Fibroblast of skin of scalp (primary cell): ENCODE measurements at places on chromosomes 16 and 17.

DNA sequence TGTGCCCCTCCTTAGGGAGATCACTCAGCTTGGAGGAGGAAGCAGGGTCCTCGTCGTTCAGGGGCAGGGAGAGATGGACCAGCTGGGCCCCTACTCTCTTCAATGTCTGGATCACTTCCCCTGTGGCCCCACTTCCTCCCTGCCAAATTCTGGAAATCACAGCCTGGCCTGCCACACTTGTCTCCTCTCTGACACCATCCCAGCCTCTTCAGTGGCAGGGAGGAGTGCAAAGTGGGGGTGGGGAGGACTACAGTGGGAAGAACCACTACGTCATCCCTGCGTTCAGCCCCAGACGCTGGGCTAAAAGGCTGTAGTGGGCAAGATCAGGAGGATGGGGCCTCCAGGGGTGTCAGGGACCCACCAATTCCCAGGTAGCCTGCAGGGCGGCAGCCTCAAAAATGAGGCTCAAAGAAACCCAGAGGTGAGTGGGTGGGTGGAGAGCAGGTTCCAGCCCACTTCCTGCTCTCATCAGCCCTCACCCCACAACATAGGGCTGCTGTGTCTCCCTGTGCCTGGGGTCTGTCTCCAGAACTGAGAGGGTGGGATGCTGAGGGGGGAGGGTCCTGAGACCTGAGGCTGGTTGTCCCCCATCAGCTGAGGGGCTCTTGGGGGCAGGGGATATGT is 25.0 kb upstream of the TAC4 start:
- no peak for DNase-seq

GRCh38 chr16:31513126-31513525 is 4.9 kb upstream of the RUSF1 start:
- DNase-seq = peak; percentile 88

DNA sequence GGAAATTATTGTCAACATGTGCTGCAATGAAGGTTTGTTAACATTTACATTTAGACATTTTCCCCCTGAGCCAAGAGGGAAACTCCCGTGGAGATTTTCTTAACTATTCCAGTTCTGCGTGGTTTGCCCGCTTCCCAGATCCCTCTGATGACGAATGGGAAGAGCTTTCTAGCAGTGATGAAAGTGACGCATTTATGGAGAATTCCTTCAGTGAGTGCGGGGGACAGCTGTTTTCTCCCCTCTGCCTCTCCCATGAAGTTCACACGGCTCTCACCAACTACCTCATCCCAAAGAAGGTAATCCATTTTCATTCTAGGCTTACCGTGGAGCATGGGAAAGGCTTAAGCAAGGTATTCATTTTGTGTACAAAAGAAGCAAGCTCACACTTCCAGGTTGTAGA is 18.2 kb downstream of the HEATR3 start:
- DNase-seq = peak; percentile 15

GRCh38 chr16:29007730-29008593 is 23.1 kb downstream of the LAT start:
- DNase-seq = peak; percentile 26

GRCh38 chr16:57000271-57001025 is 11.1 kb downstream of the NLRC5 start:
- DNase-seq = peak; percentile 99

GRCh38 chr17:51439395-51440229 is 179.3 kb downstream of the UTP18 start:
- no peak for DNase-seq

DNA sequence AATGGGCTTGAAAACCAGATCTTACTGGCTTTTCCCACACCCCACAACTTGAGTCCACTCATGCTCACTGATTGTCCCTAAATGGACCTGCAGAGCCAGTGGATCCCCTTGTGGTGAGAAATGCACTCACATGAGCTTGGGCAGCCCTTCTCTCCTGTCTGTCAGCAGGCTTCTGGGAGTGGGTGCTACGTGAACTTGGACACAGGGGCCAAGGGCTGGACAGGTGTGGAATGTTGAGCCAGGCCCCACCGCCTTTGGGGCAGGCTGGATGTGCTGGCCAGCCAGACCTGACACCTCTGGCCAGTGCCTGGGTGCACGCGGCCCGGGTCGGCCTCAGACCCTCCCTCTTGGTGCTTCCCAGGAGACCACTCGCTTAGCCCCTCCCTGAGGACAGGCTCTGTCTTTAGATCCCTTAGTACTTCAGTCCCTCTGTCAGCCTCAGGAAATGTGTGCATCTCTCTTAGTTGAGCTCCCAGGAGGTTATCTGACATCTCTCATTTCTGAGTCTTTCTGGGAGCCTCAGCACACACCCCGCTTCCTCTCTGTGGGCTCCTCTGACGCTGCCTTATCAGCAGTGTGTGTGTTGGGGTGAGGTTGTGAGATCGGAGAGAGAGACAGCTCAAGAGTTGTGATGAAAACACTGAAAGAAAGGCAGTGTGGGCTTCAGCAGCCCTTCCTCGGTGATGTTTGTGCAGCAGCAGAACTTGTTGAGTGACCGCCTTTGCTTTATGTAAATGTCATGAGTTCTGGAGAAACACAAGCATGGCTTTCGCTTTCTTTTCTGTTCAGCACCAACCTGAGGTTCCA is 117.0 kb downstream of the RAB11FIP4 start:
- no peak for DNase-seq

DNA sequence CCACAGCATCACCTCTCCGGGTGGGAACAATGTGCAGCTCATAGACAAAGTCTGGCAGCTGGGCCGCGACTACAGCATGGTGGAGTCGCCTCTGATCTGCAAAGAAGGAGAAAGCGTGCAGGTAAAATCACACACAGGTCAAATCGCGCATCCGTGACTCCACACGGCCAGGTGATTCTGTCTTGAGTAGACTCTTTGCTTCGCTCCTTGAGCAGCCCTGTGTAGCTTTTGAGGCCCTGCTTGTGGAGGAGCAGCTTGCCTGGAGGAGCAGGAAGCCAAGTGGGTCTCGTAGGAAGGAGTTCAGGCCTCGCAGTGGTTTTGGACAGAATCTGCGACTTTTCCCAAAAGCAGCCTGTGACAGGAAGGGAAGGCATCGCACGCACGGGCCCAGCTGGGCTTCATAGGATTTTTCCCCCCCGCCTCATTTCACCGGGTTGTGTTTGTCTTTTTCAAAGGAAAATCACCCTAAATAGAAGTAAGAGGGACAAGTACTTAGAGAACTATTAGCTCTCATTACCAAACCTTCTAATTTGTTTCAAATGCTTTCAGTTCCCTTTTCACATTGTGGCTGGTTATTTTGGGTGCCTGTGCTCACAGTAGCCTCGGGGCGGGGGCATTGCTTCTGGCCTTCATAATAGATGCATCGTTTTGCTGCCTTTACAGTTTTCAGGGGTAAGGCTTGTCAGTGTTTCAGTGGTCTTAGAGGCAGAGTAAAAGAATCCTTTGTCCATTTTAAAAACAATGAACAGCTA is 71.5 kb downstream of the SEC14L1 start:
- no peak for DNase-seq

DNA sequence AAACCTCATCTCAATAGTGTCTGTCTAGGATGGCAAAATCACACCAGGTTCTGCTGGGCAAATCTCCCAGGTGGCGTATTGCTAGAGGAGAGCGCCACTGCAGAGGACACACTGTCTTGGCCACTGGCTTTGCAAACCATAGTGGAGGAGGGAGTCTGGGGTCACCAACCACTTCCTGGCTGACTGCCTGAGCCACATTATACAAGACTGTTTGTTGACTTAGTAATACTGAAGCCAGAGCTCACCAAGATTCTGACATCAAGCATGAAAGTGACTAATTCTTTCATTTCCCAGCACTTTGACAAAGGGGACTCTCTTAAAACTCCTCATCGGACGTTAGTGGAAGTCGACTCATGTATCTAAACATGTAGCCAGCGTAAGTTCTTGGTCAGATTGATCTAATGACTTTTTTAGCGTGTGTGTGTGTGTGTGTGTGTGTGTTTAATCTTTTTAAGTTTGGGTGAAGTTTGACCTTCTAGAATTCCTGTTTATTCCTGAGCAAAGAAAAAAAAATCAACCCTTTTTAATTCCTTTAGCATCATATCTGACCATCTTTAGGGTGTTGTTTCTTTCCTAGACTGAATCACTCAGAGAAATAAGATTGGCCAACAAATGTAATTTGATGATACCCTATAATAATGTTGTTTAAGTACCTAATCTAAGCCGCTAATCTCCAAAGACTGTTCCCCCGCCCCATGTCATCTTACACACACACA is 13.7 kb downstream of the PITPNC1 start:
- DNase-seq = peak; percentile 85

GRCh38 chr17:7138800-7139381 is 24.3 kb upstream of the ASGR2 start:
- no peak for DNase-seq

DNA sequence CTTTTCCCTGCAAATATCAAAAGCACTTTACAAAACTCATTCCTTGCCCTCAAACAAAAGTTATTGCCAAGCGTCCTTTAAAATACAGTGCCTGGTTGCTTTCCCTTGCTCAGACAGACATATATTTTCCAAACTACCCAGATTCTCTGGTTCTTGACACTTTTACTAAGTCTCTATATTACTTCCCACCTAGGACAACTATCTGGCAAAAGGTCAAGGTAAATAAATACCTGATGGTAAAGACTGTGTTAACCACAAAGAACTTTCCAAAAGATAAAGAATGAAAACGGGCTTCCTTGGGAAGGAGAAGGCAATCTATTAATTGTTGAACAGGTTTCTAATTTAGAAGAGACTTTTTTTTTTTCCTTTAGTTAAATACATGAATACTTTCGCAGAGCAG is 1.9 kb downstream of the HS3ST3A1 start:
- DNase-seq = no peak

GRCh38 chr16:80144191-80144590 is 396.6 kb upstream of the DYNLRB2 start:
- DNase-seq = peak; percentile 40

- DNase-seq = no peak
Measured at GRCh38 chr16:23527961-23528643, 17.8 kb upstream of the GGA2 start.

- DNase-seq = no peak
Measured at GRCh38 chr17:73311428-73311780, 397 bp downstream of the CDC42EP4 start.

DNA sequence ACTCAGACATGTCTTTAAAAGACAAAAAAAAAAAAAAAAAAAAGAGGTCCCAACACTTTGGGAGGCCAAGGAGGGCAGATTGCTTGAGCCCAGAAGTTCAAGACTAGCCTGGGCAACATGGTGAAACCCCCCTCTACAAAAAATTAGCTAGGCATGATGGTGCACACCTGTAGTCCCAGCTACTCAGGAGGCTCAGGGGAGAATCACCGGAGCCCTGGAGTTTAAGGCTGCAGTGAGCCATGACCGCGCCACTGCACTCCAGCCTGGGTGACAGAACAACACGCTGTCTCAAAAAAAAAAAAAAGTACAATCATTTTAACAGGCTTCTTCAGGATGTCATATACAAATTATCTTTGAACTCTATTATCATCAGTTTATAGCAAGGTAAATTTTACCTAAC is 22.0 kb downstream of the C16orf87 start:
- DNase-seq = no peak

DNA sequence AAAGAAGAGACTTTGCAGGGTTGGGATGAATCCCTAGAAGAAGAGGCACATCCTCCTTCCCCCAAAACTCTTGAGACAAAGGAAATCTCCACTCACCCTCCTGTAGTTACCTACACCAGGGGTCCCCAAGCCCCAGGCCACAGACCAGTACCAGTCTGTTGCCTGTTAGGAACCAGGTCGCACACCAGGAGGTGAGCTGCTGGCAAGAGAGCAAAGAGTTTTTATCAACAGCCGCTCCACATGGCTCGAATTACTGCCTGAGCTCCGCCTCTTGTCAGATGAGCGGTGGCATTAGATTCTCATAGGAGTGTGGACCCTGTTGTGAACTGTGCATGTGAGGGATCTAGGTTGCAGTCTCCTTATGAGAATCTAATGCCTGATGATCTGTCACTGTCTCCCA is 98.9 kb downstream of the CCT6B start:
- DNase-seq = no peak

DNA sequence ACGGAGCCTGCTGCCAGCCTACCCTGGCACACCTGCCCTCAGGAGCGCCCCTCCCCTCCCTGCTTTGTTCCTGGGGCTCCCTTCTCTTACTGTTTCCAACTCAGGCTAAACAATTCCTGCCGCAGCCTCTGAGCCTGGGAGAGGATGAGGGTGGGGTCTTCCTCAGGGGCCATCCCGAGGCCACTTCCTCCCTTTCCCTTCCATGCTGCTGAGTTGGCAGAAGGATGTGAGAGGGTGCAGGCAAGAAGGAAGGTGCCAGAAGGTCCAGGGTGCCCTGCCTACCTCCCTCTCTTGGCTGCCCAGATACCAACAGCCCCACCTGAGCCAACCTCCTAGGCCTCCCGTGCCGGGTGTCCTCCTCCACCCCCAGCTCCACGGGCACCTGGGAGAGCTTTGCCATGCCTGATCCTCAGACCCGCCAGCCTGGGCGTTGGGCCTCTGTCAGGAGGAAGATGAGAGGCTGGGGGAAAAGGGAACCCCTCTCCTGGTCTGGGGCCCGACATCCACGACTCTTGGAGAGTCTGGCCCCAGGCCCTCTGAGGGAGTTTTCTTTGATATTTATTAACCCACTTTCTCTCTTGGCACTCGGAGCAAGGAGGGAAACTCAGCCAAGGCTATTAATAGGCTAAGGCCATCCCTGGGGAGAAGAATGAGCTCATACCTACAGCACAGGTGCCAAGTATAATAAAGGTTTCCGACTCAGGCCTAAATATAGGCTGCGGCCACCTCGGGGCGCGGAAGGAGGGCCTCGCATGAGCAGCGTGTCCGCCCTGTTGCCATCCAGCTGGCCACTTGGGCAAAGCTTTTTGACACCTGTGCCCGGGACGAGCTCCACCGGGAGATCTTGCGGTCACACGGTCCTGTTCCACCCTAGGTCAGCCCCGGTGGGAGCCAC is 232.0 kb downstream of the ENGASE start:
- DNase-seq = no peak

DNA sequence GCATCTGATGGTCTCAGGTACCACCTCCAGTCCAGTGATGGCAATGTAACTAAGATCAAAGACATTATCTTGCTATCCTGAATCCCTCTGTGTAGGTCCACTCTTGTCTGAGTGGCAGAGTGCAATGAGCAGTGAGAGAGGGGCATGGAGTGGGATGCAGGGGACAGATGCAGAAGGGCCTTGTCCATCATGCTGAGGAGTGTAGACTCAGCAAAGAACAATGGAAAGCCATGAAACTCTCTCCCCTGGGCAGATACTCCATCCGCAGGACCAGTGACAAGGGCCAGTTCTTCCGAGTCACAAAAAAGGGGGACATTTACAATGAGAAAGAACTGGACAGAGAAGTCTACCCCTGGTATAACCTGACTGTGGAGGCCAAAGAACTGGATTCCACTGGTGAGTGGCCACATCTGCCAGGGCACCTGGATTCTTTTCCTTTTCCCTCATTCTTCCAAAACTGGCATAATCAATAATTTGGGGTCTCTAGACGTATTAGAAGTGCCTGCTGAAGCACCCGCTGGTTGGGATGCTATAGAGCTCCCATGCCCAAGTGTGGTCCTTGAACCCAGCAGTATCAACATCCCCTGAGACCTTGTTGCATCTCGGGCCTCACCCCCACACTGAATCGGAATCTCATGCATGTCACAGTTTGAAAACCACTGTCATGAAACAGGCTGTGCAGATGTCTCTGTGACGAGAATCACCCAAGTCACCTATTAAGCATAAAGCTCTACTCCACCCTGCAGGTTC is 29.5 kb downstream of the CDH5 start:
- DNase-seq = no peak
